ENCODE measurements at places on chromosomes 11 and 22. TPM values are rescaled to one million over a fixed set of nuclear protein-coding genes. Genes with fewer than 3 reads are reported as not detected.

The TRIM48 gene
- not detected for total RNA-seq

The CCDC116 gene
- total RNA-seq: 0.29 TPM

The SEC14L6 gene
- total RNA-seq: not detected

The YAP1 gene
- 0.44 TPM for total RNA-seq

The ZFPL1 gene
- 48.6 TPM for total RNA-seq

The OR5AR1 gene
- total RNA-seq: not detected

The EXT2 gene
- total RNA-seq: 28.2 TPM

The LIF gene
- total RNA-seq: 0.58 TPM

The MCM5 gene
- 58.1 TPM for total RNA-seq

The MRGPRX3 gene
- not detected for total RNA-seq

The OR51I1 gene
- total RNA-seq: not detected

GRCh38 chr11:134576721-134577171, 164.7 kb upstream of the B3GAT1 start:
- no peak for DNase-seq

DNA sequence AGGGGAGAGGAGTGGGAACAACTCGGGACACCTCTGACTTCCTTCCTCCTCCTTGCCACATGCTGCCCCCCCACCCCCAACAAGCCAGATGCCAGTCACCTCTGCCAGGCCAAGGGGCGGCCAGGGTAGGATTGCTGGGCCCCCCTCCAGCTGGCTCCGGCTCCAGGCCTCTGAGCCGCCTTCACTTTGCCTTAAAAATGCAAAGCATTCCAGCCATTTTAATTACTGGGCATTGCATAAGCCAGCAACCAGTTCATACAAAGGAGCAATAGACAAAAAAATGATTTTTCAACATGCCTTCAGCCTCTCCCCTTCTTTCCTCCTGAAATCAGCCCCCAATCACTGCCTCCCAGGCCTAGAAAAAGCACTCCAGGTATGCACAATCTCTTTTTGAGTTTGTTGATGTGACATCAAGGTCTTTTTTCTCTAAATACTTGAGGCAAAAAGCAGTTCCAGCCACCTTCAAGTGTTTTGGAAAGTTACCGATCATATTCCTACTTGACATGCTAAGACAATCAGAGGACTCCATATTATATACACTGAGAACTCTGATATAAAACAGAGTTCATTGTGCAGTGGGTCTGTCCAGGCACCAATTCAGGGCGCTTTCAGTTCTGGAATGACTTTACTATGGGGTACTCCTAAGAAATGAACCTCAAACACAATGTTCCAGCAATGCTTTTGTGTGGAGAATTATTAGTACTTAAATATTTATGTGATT, 12.4 kb upstream of the TIMP3 start:
- DNase-seq: no peak

GRCh38 chr11:118052581-118053206, 24.2 kb upstream of the TMPRSS4 start:
- DNase-seq: no peak

DNA sequence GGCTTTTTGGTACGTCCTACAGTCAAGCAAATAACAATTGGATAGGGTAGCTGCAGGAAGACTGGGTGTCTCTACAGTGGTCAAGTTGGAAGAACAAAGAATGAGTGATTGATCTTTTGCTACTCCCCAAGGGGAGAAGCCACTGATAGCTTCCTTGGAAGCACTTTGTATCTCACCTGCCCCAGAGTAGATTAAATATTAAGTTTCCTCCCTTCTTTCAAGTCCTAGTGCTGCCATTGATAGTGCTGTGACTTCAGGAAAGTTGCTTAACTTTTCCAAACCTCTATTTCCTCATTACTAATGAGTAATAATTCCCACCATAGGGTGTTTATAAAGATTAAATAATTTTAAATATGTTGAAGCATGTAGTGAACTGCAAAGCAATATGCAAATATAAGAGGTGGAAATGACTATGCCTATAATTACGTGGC, 35.6 kb upstream of the EHF start:
- no peak for DNase-seq

- DNase-seq: no peak
Observed at GRCh38 chr11:94776351-94777321, 8.5 kb downstream of the AMOTL1 start.

DNA sequence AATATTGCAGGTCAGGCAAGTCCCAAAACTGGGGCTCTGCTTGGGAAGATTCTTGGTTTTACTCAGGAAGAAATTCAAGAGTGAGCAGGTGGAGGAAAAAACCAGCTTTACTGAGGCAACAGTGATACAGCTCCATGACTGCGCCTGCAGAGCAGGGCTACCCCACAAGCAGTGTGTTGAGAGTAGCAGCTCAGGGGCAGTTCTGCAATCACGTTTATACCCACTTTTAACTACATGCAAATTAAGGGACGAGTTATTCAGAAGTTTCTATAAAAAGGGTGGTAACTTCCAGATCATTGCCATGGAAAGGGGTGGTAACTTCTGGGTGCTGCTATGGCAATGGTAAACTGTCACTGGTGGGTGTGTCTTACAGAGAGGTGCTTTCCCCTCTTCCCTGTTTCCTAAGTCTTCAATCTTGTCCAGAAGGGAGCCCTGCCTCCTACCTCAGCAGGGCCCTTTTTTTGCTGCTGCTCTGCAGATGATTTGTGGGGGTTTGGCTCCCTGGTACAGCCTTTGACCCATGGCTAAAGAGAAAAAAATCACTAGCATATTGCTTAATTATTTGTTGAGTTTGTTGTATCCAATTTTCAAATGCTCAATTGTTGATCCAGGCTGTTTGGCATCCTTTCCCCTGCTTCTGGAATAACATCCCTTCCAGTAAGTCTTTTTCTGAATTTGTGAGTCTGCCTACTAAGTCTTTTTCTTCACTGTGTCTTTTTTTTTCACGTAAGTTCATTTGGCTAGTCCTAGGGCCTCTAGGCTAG, 30.0 kb upstream of the ME3 start:
- no peak for DNase-seq

GRCh38 chr11:73221996-73222395, 3.9 kb downstream of the P2RY2 start:
- DNase-seq: no peak

GRCh38 chr22:27993201-27993635, 74.2 kb upstream of the PITPNB start:
- DNase-seq: no peak

- no peak for DNase-seq
Observed at GRCh38 chr22:47210112-47210657, 447.7 kb downstream of the TBC1D22A start.

GRCh38 chr11:122804161-122804560, 34.1 kb upstream of the CRTAM start:
- no peak for DNase-seq

DNA sequence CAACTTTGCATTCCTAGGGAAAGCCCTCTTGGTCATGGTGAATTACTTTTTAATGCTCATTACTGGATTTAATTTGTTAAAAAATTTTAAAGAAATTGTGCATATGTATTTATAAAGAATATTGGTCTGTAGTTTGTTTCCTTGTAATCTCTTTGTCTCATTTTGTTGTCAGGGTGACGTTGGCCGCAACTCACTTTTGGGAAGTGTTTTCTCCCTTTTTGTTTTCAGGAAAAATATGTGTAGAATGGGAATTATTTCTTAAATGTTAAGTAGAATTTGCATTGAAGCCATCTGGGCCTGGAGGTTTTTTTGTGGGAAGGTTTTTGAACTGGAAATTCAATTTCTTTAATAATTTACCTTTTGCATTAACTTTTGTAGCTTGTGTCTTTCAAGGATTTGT, 149.1 kb downstream of the UVRAG start:
- no peak for DNase-seq

DNA sequence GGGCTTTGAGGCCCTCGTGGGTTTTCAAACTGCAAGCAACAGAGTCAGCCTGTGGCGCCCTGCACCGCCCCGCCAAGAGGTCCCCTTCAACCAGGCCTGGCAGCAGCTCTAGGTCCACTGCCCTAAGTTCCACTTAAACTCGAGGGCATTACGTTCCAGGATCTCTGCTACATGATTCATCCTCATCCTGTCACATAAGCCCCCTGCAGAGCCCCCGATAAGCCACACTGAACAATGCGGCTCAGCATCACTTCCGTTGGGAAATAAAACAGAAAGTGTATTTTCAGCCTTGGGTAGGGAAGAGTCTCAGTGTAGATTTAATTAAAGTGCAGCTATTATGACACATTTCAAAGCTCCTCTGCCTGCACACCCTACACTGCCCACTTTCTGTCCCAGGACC, 24.6 kb downstream of the SULT4A1 start:
- DNase-seq: no peak

DNA sequence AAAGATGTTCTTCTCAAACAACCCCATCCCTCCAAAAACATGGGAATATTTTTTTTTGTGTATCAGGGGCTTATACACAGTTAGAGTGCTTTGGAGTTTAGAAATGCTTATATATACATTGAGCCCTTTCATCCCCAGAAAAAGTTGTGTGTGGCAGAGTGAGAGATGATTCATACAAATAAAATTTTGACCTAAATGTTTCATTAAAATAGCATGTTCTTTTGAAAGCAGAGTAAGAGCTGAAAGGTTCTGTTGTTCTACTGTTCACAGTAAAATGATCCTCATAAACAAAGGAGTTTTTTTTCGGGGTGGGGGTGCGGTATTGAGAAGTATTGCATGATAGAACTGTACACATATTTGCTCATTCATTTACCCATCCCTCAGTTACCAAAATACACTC, 512.4 kb downstream of the DLG2 start:
- no peak for DNase-seq

- DNase-seq: no peak
Observed at GRCh38 chr11:60305906-60306619, 21.0 kb upstream of the MS4A6E start.

GRCh38 chr11:10328314-10329098, 23.6 kb downstream of the ADM start:
- no peak for DNase-seq

GRCh38 chr11:121237686-121238658, 54.6 kb upstream of the SC5D start:
- DNase-seq: no peak

GRCh38 chr22:43955883-43956782, 891 bp downstream of the SAMM50 start:
- peak; percentile 8 for DNase-seq

DNA sequence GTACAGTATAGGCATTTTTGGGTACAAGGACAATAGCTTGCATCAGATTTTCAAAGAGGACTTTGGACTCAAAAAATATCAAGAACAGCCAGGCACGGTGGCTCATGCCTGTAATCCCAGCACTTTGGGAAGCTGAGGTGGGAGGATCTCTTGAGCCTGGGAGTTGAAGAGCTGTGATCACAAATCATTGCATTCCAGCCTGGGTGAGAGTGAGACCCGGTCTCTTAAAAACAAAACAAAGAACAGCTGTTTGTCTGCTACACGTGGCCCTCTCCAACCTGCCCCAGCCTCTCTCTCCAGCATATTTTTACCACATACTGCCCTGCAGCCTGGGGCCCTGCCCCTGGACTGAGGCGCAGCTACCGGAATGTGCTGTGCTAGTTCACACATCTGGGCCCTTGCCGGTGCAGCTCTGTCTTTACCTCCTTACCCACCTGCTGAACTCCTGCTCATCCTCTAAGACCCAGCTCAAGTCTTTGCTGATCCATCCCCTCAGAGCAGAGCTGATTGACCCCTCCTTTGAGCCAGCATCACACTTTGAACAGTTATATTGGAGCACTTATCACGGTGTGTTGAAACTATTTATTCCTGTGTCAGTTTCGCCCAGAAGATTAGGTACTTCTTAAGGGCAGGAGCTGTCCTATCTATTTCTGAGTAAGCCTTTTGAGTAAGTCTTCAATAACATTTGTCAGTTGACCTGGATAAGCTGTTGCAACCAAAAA, 29.4 kb downstream of the GRIK4 start:
- DNase-seq: no peak
